ENCODE measurements at places on chromosomes 7 and 10.

GRCh38 chr10:132397671-132398565 is 918 bp downstream of the PWWP2B start:
- DNase-seq: no peak

- no peak for DNase-seq
These were observed 170.1 kb upstream of the INHBA start for GRCh38 chr7:41872966-41873365.

DNA sequence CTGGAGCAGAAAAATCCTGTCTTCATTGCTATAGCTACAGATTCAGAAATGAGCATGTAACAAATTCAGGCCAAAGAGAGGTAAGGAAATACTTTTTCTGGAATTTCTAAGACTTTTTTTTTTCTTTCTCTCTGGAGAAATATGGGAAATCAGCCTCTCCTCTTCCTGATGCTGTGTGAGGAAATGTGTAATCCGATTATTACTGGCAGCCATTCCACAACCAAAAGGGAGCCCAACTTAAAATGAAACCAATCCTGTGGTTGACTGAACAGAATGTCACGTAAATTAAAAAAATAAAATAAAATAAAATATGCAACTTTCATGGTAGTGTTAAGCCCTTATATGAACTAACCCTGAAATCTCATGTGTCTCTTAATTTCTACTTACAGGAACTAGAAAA is 10.7 kb upstream of the POT1 start:
- DNase-seq: no peak

DNA sequence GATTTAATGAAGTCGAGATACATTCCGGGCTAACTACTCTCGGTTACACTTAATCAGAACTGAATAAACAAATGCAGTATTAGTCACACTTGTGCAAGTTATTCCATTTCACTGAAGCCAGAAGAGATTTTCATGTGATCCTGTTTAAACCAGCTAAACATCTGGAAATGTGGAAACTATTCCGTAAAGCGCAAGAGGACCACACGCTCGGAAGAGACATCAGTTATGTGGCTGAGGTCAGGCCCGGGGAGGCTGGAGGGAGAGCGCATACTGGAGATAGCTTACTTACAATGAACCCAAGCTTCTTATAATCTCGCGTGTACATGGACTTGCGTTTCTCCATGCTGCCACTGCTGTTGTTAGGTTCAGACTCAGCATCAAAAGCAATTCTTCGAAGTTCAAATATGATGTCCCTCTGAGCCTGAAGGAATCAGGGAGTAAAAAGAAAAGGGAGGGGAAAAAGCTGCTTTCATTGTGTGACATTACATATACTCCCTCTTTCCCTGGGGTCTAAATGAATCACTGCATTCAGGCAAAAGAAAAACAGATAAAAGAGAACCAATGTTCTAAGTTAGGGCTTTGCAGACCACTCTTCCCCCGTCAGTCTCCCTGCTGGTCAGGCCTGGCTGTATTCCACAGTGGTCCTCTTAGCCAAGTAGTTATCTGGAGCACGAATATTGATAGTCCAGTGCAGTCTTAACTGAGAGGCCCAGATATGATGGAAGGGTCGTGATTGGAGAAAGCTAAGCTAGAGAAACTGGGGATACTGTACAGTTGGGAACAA is 237.4 kb downstream of the ELMO1 start:
- DNase-seq: peak; percentile 35

GRCh38 chr10:21500578-21500910 is 24.9 kb downstream of the SKIDA1 start:
- no peak for DNase-seq

GRCh38 chr10:16787361-16787791 is 29.8 kb downstream of the RSU1 start:
- DNase-seq: no peak

DNA sequence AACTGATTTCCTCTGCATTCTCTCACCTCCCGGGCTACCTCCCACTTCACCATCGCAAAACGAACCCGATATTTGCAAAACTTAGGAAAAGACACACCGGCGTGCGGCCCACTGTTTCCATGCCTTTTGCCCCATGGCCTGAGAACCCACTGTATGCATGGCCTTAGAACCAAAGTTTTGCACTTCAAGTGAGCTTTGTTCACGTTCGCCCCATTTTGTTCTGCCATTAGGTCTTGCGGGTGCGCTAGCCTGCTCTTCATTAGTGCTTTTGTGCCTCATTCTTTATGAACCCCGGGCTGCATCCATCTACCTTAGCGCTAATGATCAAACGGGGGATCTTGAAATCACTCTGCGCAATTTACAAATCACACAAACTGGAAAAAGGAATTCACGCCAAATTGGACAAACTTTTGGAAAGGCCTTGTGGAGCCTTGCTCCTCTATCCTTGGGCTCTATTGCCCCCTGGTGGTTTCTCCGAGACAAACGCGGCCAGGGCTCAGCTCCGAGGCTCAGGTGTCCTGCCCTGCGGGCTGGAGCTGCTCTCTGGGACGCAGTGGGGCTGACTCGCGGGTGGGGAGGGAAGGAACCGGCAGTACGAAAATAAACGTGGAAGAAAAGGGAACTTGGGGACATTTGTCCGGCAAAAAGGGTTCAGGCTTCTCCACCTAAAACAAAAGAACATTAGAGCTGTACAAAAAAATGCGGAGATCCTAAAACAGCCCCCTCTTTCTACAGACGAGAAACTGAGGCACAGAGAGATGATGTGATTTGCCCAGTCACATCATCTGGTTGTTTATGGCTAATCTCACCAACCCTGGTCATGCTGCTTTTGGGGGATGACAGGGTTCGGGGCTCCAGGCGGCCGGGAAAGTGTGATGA is 300.4 kb upstream of the NFE2L3 start:
- no peak for DNase-seq

- no peak for DNase-seq
These were observed 78.9 kb downstream of the LRRTM3 start for GRCh38 chr10:67004690-67005089.

GRCh38 chr7:158676171-158676840 is 28.3 kb downstream of the NCAPG2 start:
- DNase-seq: no peak

- no peak for DNase-seq
These were observed 55.2 kb downstream of the HIPK2 start for GRCh38 chr7:139722604-139723003.

DNA sequence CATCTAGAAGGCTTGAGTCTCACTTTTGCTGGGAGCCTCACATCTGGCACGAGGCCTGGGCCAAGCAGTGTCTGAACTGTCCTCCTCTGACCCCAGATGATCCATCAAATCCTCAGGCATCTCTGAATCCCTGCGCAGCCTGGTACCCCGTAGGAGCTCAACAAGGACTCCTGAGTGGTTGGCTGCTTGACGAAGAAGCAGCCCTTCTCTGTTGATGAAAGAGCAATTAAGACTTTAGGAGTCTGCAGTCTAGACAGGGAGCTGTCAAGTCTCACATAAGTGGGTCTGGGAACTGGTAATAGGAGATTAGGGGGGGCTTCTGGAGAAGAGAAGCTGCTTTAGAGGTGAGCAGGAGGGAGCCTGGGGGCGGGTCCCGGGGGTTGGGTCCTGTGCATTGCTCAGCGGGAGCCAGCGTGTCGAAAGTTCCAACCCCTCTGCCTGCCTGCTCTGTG is 326.0 kb downstream of the RPS24 start:
- no peak for DNase-seq

DNA sequence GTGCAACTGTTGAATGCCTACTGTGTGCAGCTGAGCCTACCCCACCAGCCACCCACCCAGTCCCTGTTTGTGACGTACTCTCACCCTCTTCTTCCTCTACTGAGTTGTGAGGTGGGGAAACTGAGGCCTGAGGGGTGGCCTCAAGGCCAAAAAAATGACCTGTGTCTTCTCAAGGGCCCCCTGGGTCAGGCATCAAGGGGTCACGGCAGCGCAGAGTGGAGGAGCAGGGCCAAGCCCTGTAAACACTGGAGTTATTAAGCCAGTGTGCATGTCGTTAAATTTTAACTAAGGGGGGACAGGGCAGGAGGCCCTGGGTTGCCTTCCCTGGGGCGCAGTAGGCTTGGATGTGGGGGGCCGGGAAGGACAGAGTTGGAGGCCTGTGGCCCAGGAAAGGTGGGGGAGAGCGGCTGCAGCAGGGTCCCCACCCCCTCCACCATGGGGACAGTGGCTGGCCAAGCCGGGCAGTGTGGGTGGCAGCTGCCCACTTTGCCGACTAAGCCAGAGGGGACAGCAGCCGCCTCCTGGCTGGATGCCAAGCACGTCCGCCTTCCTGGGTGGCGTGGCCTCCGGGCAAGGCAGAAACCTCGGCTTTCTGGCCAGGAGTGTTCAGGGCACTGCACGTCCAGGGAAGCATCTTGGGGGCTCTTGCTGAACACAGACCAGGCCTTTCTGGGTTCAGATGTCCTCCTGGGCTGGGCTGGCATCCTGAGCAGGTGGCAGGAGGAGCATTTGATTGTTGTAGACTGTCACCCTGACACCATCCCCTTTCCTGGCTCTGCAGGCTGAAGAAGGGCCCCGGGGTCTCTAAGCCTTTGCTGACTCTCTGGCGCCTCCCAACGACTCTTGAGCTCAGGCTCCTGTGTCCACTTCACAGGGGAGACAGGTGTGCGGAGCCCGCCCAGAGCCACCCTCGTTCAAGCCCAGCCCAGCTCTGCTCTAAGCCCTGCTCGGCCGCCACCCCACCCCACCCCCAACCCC is 1.9 kb downstream of the SLC29A4 start:
- no peak for DNase-seq

GRCh38 chr7:999149-999879 is 16.3 kb downstream of the CYP2W1 start:
- DNase-seq: no peak

GRCh38 chr7:141354251-141354650 is 197.0 kb upstream of the AGK start:
- DNase-seq: no peak

DNA sequence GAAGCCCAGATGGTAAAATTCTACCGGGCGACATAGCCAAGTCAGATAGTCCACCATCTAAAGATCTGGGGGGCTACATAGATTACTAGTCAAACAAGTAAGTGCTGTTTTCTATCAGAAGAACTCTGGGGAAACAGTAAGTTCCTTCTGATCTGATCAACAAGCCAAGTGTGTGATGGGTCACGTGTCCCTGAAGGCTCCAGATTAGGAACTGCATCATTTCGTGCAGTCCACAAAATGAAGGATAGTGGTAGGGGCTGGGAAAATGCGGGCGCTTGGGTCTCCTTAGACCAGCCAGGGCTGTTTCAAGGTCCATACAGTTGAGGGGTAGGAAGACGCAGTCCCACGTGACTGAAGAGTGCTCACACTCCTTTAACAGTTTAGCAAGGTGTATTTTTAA is 1.8 kb upstream of the CHN2 start:
- no peak for DNase-seq

DNA sequence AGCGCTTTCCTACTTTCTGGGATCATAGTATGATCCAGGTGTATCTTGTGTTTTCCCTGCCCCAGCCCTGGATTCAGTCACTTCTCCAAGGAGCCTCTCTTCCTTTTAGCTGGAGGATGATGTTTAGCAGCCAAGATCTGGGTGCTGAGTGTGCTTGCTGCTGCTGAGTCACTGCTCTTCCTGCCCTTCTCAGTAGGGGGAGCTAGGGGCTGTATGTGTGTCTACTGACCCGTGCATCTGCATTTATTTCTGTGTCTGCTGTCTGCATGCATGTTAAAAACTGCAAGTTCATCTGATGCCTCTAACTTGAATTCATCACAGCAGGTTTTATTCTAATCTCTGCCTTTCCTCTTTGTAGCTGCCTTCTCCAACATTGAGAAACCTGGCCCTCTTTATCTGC is 31.6 kb downstream of the MGMT start:
- DNase-seq: no peak

DNA sequence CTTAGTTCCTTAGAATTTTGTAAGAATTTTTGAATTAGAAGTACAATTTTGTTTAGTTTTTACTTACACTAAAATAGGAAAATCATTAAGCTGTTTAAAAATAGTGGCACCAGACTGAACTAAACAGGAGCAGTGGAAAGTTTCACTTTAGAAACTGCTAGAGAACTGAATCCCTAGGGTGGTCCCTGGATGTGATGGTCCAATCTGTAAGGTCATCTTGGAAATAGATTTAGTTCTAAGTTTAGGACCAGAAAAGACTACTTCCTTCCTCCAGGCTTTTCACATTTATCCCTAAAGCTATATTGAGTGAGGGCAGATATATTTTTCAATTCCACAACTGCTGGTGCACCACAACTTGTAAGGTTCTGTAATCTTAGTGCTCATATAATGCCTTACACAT is 19.0 kb downstream of the RPA3 start:
- no peak for DNase-seq

DNA sequence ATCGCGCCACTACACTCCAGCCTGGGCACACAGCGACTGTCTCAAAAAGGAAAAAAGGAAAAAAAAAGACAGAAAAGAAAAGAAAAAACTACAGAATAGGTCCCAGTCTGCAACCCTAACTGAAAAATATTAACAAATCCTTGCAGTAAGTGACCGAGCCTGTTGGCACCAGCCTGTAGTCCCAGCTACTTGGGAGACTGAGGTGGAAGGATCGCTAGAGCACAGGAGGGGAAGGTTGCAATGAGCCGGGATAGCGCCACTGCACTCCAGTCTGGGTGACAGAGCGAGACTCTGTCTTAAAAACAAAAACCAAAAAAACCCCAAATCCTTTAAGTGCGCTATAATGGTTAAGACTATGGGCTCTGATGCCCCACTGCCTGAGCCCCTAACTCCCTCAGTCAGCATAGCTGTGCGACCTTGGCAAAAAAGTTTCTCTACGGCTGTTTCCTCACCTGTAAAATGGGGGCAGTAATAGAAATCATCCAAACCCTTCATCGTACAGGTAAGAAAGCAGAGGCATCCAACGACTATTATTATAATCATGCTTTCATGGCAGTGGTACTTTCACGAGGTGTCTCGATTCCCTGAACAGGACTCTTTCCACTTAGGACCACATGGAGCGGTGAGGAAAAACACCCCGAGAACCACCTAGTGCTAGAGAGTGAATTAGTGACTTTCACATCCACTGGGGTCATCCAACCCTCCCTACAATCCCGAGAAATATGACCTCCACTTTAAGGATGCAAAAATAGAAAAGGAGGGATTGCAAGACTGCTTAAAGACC is 755 bp downstream of the TOMM7 start:
- DNase-seq: no peak

DNA sequence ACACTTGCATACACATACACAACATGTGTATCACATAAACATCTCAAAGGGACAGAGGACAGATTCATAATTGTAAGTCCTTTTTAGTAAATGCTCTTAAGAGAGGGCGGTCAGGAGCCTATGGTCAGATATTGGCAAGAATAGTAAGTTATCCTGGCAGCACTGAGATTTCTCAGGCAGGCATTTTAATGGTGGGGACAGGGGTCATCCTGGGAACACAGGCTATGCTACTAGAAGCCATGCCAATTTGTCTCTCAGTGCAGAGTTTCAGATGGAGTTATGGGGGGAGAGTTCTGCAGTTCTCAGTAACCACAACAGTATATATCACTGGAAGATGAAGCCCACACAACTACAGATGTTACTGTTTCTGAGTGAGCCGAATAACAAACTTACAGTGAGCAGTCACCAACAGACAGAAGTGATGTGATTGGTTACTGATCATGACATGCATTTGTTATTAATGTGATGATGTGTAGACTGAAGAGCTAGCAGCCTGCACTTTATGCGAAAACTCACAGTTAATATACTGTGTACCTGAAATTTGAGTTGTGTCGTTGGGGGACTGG is 16.4 kb downstream of the ZNF487 start:
- DNase-seq: no peak

GRCh38 chr7:52088008-52088901 is 771.6 kb upstream of the COBL start:
- DNase-seq: no peak

All from BJ (cell line).